ENCODE measurements at places on chromosomes 16 and 17.
A peak's percentile ranks its signal among the peaks of the same experiment; 100 is the strongest.

DNA sequence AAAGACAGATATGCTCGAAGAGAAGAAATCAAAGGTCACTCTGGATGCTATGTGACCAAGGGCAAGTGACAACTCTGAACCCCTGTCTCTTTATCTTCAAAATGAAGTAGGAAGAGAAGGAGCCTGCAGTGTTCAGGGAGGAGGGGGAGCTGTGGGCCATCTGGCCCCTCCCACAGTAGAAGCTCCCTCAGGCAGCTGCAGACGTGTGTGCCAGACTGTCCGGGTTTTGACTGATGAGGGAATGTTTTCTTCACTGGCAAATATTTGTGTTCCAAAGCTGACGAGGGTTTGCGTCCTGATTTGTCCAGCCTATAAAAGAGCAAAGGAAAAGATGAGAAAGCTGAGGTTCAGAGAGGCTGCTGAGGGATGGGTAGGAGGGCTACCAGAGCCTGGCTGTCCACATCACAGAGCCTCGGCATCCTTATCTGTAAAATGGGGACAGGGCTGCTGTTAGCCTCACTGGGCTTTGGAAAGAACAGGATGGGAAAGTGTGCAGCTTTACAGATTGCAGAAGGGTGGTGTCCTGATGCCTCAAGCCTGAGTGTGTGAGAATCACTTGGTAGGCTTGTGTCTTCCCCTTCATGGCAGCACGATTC is 1.8 kb upstream of the GINS2 start:
- DNase-seq = no peak

DNA sequence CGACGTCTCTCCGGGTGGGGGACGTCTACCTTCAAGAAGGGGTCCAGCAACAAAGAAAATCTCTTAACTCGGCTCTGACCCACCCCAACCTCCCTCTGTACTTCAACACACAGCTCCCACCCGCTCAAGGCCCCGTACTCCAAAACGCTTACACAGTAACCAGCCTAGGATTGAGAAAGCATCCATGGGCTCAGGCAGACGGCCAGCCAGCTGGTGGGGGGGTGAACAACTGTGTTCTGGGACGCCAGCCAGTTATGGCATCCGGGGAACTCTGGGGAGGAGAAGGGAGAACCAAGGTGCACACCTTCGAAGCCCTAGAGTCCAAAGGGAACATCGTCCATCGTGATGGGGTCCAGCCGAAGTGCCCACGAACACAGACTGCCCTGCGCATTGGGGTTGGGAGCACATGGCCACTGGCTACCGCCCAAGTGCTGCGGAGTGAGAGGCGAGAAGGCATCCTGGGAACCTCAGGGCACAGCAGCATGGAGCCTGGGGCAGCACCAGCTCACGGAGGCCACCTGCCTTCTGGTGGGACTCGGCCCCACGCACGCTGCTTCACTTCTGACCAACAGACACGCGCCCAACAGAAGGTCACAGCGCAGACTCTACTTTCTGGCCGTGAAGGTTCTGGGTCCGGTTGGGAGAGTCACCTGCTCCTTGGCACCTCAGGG is 14.3 kb downstream of the SLC16A3 start:
- DNase-seq = no peak

GRCh38 chr17:32586666-32587065 is 99.9 kb downstream of the CDK5R1 start:
- no peak for DNase-seq

DNA sequence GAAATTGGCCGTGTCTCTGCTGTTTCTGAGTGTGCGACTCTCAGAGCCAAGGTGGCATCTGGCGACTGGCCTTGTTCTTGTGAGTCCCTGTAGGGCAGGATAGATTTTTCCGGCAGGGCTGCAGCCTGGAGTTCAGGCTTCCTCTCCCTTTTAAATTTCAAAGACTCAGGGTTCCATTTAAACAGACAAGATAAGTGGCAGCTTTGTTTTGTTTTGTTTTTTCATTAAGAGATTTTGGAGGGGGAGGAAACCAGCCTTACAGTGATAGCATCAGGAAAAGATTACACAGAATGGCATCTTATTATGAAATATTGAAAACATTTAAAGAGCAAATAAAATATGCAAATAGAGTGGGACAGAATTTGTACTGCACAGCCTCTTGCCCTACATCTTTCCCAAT is 151.3 kb downstream of the RPTOR start:
- no peak for DNase-seq

DNA sequence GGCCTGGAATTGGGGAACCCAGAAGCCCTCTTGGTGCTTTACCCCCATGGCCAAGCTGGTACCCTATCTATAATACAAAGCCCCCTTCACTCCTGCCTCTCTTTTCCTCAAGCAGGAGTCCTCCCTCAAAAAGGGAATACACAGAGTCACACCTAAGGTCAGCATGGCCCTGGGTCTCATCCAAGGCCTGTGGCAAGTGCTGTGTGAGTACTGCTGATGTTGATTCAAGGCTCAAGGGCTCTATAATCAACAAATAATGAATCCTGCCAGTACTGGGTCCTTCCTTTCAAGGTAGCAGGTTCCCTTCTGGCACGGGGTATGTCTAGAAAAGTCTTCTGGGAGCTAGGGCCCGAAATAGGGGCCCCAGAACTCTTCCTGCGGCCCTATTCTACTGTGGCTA is 187.3 kb downstream of the CYB561 start:
- DNase-seq = no peak

DNA sequence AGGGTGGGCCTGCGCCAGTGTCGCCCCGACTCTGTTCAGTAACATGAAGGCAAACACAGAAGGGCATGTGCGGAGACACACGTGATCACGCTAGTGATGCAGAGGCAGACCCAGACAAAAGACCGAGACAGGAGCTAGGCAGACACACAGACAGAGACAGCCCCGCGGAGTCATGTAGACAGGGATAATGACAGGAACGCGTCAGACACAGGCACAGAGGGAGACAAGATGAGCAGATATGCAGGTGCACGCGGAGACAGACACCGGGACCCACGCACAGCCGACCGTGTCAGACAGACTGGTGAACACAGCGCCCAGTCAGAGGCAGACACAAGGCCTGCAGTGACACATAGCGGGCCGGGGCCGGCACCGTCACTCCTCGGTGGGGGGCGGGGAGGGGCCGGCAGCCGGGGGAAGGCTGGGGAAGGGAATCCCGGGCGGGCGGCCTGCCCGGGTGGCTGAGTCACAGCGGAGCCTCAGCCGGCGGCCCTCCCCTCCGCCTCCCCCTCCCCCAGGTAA is 7.4 kb downstream of the KDM6B start:
- DNase-seq = peak; percentile 92

DNA sequence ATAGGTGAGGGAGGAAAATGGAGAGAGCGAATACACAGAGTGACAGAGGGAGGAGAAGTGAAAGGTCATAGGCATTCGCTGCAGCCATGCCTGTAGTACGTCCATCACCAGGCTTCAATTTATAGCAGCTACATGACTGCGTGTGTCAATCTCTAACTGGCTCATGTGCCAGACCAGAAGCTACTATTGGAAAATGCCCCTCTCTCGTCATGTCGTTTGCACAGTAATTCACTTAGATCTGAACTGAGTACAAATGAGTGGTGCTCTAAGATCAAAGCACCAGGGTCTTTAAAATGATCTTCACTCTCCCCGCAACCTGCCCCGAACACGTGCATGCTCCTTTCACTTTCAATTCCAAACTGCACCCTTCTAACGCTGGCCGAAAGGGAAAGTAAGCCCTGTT is 51.3 kb downstream of the ADCY9 start:
- peak; percentile 41 for DNase-seq

DNA sequence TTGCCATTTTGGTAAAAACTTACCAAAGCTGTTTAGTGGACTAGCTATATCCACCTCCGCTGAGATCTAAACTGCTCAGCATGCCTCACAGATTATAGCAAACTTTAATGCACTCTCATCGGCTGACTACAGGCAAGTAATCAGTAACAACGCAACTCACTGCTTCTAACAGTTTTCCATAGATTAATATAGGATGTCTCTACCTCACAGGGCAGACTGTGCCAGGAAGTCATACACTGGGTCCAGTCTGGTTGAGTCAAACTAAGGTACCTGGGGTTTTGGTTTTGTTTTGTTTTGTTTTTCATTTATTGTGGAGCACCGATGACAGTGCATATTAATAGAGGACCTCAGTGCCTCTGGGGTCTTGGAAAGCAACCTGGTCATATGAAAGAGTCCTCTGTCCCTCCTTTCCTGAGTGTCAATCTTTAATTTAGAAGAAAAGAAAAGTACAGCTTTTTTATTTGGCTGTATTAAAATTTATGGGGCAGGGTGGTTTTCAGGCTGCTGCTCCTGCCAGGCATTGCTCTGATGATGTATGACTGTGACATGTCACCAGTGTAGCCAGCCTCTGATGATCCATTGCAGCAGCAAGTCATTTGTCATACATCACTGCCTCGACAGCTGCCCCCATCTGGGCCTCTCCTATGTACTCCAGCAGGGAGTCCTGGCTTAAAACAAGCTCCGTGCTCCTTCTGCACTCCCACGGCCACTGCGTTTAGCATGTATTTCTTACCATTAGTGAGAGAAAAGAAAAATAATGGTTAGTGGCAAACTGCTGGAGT is 854.1 kb downstream of the KCNJ2 start:
- no peak for DNase-seq

- DNase-seq = no peak
These were observed 6.3 kb downstream of the TRAF7 start for GRCh38 chr16:2161911-2162310.

GRCh38 chr16:65373097-65373496 is 251.2 kb upstream of the CDH11 start:
- DNase-seq = no peak

DNA sequence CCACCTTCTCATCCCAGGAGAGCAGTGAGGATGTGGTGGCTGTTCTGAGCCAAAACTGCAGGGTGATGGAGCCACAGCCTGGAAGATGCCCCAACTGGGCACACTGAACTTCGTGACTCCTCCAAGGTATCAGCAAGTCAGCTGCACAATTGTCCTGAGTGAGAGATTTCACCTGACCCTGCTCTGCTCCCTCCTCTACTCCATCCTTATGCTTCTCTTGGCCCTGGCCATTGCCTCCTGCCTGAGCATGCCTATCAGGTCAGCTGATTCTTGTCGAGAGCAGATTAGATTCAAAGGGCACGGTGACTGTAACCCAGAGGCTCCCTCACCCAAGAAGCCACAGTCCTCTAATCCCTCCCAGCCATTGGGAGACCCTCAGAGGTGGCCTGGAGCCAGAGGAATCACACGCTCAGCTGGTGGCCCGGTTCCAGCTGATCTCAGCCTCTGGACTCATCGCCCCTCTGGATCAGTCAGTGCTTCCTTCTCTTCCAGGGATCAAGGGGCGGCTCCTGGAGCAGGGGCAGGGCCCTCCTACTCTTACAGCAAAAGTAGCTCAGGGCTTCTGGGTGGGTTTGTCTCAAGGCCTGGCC is 7.0 kb upstream of the CYB561 start:
- no peak for DNase-seq

DNA sequence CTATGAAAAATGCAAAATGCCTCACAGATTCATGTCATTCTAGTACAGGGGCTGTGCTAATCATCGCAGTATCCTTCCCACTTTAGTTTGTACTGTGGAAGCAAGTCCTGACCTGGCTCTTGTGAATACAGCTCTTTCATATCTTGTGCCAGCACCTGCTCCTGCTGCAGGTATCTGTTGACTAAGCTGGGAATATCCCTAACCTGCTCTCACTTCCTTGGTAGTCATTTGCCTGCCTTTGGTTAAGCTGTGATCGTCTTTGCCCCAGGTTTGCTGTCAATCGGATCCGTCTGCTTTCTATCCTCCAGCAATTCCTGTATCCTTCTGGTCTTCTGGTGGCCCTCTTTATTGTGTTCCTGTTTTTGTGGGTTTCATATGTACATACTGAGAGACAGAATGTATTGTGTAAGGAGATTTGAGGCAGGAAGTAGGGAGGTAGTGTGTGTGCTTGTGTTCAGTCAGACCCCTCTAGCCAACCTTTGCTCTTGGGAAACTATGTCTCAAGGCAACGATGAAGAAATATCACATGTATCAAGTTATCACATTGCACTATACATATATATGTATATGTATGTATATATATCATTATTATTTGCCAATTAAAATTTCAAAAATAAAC is 7.7 kb upstream of the GINS3 start:
- no peak for DNase-seq

GRCh38 chr16:31127182-31127581 is 8.3 kb downstream of the PRSS8 start:
- DNase-seq = no peak

DNA sequence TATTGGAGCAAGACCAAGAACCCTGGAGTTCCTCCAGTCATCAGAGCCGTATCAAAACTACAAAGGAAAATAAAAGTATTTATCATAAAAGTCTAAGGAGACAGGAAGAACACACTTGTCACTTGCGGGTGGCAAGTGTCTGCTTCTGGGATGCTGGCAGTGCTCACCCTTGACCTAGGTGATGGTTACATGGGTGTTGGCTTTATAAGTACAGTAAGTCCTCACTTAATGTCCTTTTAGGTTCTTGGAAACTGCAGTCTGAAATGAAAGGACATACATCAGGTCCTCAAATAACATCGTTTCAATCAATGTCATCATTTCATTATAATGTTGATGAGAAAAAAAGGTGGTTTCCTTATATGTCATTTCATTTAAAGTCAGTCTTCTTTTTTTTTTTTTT is 3.0 kb upstream of the AIPL1 start:
- DNase-seq = no peak

- no peak for DNase-seq
These were observed 22.0 kb upstream of the GINS2 start for GRCh38 chr16:85710732-85711131.

DNA sequence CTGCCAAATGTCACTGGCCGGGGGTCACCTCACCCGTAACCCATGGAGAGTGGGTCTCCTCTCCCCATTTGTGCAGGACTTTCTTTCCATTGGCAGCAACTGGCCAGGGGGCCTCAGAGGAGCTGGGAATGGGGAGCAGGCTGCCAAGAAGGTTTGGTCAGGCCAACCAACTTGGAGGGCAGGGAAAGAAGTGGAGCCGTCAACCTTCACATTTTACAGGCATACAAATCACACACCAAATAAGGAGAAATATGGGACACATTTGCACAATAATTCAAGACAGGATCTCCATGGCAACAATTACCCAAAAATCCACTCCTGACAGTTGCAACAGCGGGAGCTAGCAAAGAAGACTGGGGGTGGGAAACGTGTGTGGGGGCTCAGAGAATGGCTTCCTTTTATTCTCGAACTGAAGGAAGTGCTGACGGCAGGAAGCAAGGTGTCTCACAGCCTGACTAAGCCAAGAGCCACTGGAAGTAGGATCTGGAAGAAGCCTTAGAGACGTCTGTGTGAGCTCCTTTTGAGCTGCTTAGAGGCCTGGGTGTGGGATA is 20.9 kb downstream of the RPRML start:
- DNase-seq = no peak

DNA sequence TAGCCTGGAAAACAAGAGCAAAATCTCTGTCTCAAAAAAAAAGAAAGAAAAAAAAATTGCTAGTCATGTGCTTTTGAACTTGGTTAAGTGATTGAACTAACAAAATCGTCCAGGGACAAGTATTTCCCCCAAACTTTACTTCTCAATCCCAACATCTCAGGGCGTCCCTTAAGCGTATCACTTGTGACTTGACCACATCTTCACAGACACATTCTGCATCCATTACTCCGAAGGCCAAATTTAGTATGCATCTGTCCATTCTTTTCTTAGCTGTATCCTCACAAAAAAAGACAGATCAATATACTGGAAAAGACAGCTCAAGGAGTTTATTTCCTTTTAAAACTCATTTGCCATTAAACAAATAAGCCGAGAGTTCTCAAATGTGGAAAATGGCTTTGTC is 5.9 kb upstream of the JPT1 start:
- no peak for DNase-seq

All from activated T-cell treated with anti-CD3 and anti-CD28 coated beads, Interleukin-2, amount 50 U/mL, for 72 hours (primary cell).